ENCODE measurements at places on chromosomes 1 and 21. TPM values are rescaled to one million over a fixed set of nuclear protein-coding genes. Genes with fewer than 3 reads are reported as not detected.

GRCh38 chr1:32052887-32053286 lies 19.9 kb upstream of the TMEM39B start:
- H3K4me1 ChIP-seq: no peaks in the 10 kb centered on the region
- no peak for DNase-seq
- no peak overlapping the region for H3K27ac ChIP-seq
- H3K27me3 ChIP-seq: no peaks in the 10 kb centered on the region
- H3K4me3 ChIP-seq: no peak overlapping the region

DNA sequence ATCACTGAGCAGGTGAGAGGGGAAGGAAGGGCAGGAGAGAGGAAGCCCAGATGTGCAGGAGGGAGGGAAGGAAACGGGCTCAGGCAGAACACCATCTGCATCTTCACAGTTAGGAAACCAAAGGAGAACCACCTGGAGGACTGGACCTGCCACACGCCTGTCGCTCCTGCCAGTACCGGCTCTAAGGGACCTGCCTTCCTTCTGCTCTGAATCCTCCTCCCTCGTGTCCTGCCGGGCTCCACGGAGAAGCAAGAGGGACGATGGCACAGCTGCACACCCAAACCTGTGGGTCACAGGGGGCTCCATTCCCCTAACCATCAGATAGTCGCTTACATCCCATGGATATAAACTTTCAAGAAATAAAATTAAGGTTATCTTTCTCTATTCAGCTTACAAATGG lies 56.1 kb downstream of the TOR1AIP2 start:
- DNase-seq: no peak
- no peak overlapping the region for H3K4me3 ChIP-seq
- no peaks in the 10 kb centered on the region for H3K4me1 ChIP-seq
- H3K27me3 ChIP-seq: no peaks in the 10 kb centered on the region

DNA sequence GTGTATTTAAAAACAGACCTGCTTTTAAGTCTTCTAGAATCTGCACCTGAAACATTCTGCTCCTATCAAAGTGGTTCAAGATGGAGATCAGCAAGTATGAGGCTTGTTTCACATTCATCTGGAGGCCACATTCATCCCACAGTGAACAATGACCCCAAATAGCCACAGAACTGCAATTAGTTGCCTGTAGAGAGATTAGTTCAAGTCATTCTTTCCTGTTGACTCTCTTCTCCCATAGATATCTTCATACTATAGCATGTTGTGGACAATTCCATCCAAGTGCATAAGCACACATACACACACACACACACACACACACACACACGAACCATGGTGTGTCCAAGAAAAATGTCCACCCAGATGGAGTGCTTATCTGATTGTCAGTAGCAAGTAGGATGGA lies 101.7 kb upstream of the FGGY start:
- no peak overlapping the region for H3K27ac ChIP-seq
- H3K27me3 ChIP-seq: no peaks in the 10 kb centered on the region
- H3K36me3 ChIP-seq: no peaks in the 10 kb centered on the region
- no peak for DNase-seq

DNA sequence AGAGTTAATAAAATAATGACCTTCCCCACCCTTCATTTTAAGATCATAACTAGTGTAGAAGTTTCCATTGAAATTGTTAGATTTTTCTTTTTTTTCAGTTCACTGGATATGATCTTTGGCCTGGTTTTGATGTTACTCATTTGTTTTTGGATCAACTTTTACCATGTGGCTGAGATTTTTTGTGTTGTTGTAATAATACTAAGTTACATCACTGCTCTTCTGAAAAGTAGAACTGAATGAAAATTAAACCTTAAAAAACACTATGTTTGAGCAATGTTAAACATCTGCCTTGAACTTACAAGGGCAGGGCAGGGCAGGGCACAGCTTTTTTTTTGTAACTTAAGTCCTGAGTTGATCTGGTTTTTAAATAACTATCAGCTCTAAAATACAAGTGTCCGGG lies 204.8 kb upstream of the ADAMTS5 start:
- no peaks in the 10 kb centered on the region for H3K27me3 ChIP-seq
- no peak overlapping the region for H3K27ac ChIP-seq
- no peaks in the 10 kb centered on the region for H3K36me3 ChIP-seq
- no peaks in the 10 kb centered on the region for H3K4me1 ChIP-seq
- no peak overlapping the region for H3K4me3 ChIP-seq

DNA sequence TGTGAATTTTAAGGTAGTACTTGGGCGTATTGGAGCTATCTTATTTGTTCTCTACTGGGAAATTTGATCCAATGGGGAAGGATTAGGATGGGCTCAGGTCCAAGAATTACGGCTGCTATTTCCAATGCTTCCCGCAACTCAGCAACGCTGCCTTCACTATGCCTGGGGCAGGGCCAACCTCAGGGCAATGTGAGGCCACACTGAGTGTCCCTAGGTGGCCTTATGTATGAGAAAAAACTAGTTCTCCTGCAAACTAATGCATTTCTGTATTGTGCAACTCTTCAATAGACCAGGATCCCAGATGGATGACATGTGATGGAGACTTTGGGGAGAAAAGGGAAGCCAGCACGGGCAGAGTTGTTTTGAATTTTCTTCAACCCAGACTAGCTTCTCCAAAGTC lies 168.1 kb downstream of the DUSP10 start:
- H3K4me1 ChIP-seq: no peaks in the 10 kb centered on the region
- H3K27ac ChIP-seq: no peak overlapping the region
- DNase-seq: no peak
- no peaks in the 10 kb centered on the region for H3K27me3 ChIP-seq

GRCh38 chr1:161199506-161200139 lies 769 bp upstream of the ADAMTS4 start:
- no peak overlapping the region for H3K4me3 ChIP-seq
- H3K4me1 ChIP-seq: peaks cover 32% of the 10 kb centered on the region
- no peaks in the 10 kb centered on the region for H3K27me3 ChIP-seq
- peak overlapping the region; percentile 89 for H3K27ac ChIP-seq
- no peaks in the 10 kb centered on the region for H3K36me3 ChIP-seq
- DNase-seq: no peak

DNA sequence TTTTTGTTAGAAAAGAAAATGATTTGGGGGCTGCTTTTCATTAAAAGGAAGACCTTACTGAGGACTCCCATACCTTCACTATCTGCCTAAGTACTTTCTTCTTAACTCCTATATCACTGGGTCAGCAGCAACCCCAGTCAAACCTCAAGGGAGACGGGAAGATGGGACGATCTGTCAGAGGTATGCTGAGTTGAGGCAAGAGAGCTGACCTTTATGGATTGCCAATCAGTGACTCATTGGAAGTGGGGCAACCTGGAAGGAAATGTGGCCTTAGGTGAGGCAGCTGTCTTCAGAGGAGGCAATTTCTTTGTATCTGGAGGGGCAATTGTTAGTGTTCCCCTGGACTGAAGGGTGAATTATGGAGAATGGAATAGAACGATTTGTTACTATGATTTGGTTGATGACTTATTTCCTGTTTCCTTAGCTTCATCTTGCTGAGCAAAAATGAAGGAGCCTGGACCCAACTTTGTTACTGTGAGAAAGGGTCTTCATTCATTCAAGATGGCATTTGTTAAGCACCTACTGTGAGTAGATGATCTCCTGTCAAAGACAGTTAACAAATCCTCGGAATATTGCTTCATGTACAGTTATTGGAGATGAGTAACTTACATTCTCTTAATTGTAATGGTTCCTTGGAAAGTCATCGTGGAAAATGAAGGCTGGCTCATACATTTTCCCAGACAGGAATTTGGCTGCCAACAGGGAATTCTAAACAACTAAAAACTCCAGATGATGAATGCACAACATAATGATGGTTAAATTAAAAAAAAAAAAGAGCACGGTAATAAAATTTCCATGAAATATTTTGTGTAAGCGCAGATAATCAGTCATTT lies 134.7 kb upstream of the KCNJ15 start:
- no peaks in the 10 kb centered on the region for H3K4me1 ChIP-seq
- H3K4me3 ChIP-seq: no peak overlapping the region
- DNase-seq: no peak
- no peaks in the 10 kb centered on the region for H3K36me3 ChIP-seq
- no peak overlapping the region for H3K27ac ChIP-seq

DNA sequence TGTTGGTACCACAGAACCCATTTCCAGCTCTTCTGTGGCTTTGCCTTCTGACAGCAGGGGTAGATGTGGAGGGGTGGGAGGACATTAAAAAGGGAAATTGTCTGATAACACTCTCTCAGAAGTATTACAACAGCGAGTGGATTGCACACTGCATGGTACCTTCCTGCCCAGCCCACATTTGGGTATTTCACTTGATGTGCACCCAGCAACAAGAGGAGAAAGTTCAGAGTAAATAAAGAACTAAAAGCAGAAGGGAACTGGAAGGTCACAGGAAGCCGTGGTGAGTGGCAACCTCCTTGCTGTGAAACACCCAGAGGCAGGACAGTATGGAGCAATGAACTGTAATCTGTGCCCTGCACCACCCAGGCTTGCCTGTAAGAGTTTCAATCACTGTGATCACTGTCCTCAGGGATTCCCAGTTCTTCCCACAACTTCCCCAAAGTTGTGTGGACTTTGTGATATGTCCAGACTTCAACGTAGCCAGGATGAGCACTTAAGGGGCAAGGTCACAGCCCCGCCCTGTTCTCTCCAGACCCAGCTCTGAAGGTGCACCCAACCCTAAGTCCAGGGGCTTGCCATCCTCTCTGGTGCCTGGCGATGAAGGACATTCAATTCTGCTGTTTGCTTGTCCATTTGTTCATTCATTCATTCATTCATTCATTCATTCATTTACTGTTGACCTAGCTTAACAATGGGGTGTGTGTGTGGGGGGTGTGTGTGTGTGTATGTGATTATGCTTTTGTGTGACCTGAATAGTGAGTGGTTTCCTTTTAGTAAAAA lies 18.7 kb upstream of the F5 start:
- H3K36me3 ChIP-seq: no peaks in the 10 kb centered on the region
- no peaks in the 10 kb centered on the region for H3K4me1 ChIP-seq
- H3K4me3 ChIP-seq: no peak overlapping the region
- no peak overlapping the region for H3K27ac ChIP-seq

- H3K4me3 ChIP-seq: peak overlapping the region; percentile 77
- no peaks in the 10 kb centered on the region for H3K36me3 ChIP-seq
- H3K4me1 ChIP-seq: peaks cover 43% of the 10 kb centered on the region
- H3K27ac ChIP-seq: peak overlapping the region; percentile 96
- H3K27me3 ChIP-seq: no peaks in the 10 kb centered on the region
These were observed 1.3 kb downstream of the POU2F1 start for GRCh38 chr1:167221738-167222610.

- no peaks in the 10 kb centered on the region for H3K4me1 ChIP-seq
- H3K27ac ChIP-seq: no peak overlapping the region
- no peak overlapping the region for H3K4me3 ChIP-seq
- H3K36me3 ChIP-seq: no peaks in the 10 kb centered on the region
These were observed 69.2 kb upstream of the ERG start for GRCh38 chr21:38567335-38567969.

- H3K4me3 ChIP-seq: no peak overlapping the region
- peak overlapping the region; percentile 95 for H3K27ac ChIP-seq
- H3K4me1 ChIP-seq: peaks cover 100% of the 10 kb centered on the region
- DNase-seq: no peak
- no peaks in the 10 kb centered on the region for H3K27me3 ChIP-seq
- no peaks in the 10 kb centered on the region for H3K36me3 ChIP-seq
These were observed 21.1 kb downstream of the SMAP2 start for GRCh38 chr1:40394491-40395172.

DNA sequence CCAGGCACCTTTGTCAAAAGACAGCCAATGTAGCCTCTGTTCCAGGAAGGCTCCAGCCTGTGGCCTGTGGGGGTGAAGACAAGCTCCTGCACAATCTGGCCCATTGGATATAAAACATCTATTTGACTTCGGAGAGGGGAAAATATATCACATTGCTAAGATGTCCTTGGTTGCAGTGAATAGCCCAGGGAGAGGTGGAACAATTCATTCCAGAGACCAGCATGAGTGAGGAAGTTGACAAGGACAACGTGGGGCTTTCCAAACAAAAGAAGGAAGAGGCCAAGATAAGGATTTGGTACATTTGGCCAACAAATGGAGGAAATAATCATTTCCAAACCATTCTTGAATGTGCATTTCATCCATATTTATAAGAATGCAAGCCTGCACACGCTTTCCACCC lies 187.0 kb downstream of the ETS2 start:
- H3K36me3 ChIP-seq: no peaks in the 10 kb centered on the region
- H3K4me3 ChIP-seq: no peak overlapping the region
- peak overlapping the region; percentile 62 for H3K27ac ChIP-seq
- no peaks in the 10 kb centered on the region for H3K27me3 ChIP-seq
- peaks cover 94% of the 10 kb centered on the region for H3K4me1 ChIP-seq
- DNase-seq: no peak

- DNase-seq: no peak
- H3K27me3 ChIP-seq: no peaks in the 10 kb centered on the region
- H3K27ac ChIP-seq: no peak overlapping the region
- no peak overlapping the region for H3K4me3 ChIP-seq
These were observed 454.8 kb downstream of the KIF26B start for GRCh38 chr1:245609354-245610150.

GRCh38 chr1:5727871-5728643 lies 264.2 kb downstream of the NPHP4 start:
- H3K4me3 ChIP-seq: no peak overlapping the region
- H3K27me3 ChIP-seq: no peaks in the 10 kb centered on the region
- H3K4me1 ChIP-seq: no peaks in the 10 kb centered on the region
- H3K27ac ChIP-seq: no peak overlapping the region
- no peaks in the 10 kb centered on the region for H3K36me3 ChIP-seq
- no peak for DNase-seq

DNA sequence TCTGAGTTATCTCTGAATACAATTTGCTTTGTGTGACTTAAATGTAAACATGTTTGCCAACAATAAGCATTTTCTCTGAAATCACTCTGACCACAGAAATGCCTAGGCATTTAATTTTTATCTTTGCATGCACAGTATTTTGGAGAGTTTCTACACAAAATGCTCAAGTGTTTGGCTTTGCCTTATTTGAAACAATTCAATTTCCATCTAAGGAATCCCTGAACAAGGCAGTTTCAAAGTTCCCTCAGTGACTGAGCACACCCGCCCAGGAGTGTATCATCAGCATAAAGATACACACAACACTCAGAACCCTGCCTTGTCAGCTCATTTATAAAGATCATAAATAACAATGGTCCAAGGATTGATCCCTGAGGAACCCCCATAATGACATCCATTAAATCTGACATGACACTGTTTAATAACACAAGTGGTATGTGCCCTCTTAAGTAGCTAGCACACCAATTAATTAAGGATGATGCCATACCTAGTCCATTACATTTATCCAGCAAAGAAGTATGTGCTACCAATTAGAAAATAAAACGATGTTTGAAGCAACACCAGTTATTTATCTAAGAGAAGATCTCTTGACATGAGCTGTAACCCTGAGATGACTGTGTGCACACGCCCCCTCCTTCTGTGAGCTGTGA lies 585.8 kb downstream of the ADGRL2 start:
- no peak overlapping the region for H3K4me3 ChIP-seq
- no peaks in the 10 kb centered on the region for H3K36me3 ChIP-seq
- no peak overlapping the region for H3K27ac ChIP-seq
- DNase-seq: no peak
- no peaks in the 10 kb centered on the region for H3K4me1 ChIP-seq
- no peaks in the 10 kb centered on the region for H3K27me3 ChIP-seq

- no peak overlapping the region for H3K4me3 ChIP-seq
- H3K27me3 ChIP-seq: no peaks in the 10 kb centered on the region
- peak; percentile 54 for DNase-seq
- peaks cover 10% of the 10 kb centered on the region for H3K4me1 ChIP-seq
- no peak overlapping the region for H3K27ac ChIP-seq
These were observed 27.9 kb downstream of the CASZ1 start for GRCh38 chr1:10768552-10768951.

GRCh38 chr1:218296162-218296561 lies 11.1 kb downstream of the RRP15 start:
- no peak for DNase-seq
- H3K4me1 ChIP-seq: no peaks in the 10 kb centered on the region
- H3K4me3 ChIP-seq: no peak overlapping the region
- H3K27me3 ChIP-seq: no peaks in the 10 kb centered on the region

Gene EPHA2
- 28.2 TPM for polyA plus RNA-seq

Gene TAF12
- polyA plus RNA-seq: 33.2 TPM

Gene OR2T33
- not detected for polyA plus RNA-seq

Gene NBPF8
- 27.0 TPM for polyA plus RNA-seq

Gene AKNAD1
- 0.35 TPM for polyA plus RNA-seq

Gene VCAM1
- polyA plus RNA-seq: 38.2 TPM
